Keratinocyte (primary cell): ENCODE measurements at places on chromosomes 1 and 21. TPM values are rescaled to one million over a fixed set of nuclear protein-coding genes. Genes with fewer than 3 reads are reported as not detected.
A peak's percentile ranks its signal among the peaks of the same experiment; 100 is the strongest.

DNA sequence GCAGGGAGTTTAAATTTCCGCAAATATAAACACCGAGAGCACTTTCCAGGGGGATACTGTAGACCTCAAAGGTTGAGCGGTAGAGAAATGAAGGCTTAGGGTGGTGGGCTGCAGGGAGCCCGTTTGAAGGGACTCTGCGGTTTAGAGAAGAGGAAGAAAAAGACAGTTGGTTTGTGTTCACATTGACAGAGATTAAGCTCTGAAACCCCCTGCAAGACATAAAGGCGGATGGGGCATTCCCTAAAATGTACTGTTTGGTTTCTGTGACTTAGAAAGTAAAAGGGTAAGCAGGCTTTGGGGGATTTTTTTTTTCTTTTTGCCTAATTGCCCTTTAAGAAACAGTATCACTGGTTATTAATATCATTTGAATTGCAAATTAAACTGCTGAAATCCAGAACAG, 1.3 kb downstream of the KAZN start:
- peaks cover 53% of the 10 kb centered on the region for H3K27me3 ChIP-seq
- DNase-seq: no peak
- H3K27ac ChIP-seq: no peak overlapping the region
- peaks cover 8% of the 10 kb centered on the region for H3K4me1 ChIP-seq
- H3K36me3 ChIP-seq: no peaks in the 10 kb centered on the region

DNA sequence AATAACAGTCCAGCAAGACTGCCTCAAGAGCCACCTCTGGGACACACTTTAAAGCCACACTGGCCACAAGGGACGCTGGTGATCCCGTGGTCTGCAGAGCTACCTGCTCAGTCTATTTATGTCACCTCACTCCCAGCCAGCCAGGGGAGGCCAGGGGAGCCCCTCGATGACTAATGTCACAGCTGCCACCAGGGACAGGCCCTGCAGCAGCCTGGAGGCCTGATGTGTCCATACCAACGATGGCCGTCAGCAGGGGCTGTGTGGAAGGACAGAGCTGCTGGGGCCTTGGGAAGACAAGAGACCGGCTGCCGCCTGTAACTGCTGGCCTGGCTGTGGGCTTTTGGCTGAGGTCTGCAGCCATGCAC, 71.0 kb downstream of the SIK1 start:
- DNase-seq: no peak
- H3K27me3 ChIP-seq: peaks cover 3% of the 10 kb centered on the region
- H3K4me1 ChIP-seq: peaks cover 10% of the 10 kb centered on the region
- H3K27ac ChIP-seq: no peak overlapping the region
- H3K4me3 ChIP-seq: no peak overlapping the region

HLX gene
- not detected in 3 replicates for polyA plus RNA-seq

DNA sequence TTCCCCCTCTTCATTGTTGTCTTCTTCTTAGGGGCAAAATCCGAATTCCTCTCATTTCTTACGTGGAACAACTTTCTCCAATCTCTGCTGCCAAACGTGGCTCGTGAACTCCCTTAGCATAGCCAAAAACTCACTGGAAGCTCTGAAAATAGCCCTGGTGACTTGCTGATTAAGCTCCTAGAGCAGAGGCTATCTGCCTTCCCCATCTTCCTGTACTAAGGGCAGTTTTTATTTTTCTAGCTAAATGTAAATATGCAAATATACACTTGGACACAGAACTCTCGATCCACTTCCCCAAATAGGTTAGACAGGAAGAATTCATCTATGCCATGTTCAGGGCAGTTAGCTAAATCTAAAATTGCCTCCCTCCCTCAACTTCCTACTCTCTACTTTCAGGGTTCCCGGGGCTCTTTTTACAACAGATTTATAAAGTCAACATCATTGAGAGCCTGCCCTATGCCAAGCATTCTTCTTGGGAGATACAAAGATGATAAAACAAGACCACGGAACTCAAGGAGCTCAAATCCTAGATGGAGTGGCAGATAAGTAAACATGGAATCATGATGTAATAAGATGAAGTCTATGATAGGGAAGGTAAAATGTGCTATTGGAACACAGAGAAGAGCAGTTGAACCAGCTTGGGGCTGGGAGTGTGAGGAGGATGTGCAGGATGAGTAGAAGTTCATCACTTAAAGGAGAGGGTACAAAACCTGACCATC, 59.4 kb upstream of the FMOD start:
- peaks cover 7% of the 10 kb centered on the region for H3K4me1 ChIP-seq
- no peaks in the 10 kb centered on the region for H3K27me3 ChIP-seq
- H3K36me3 ChIP-seq: no peaks in the 10 kb centered on the region

GRCh38 chr1:49356594-49356993, 579.9 kb upstream of the BEND5 start:
- H3K27me3 ChIP-seq: no peaks in the 10 kb centered on the region
- no peaks in the 10 kb centered on the region for H3K36me3 ChIP-seq
- no peak for DNase-seq
- H3K4me3 ChIP-seq: no peak overlapping the region
- H3K4me1 ChIP-seq: no peaks in the 10 kb centered on the region

GRCh38 chr1:111223126-111223685, 4.3 kb upstream of the CHI3L2 start:
- no peak for DNase-seq
- no peak overlapping the region for H3K27ac ChIP-seq
- no peaks in the 10 kb centered on the region for H3K27me3 ChIP-seq
- no peaks in the 10 kb centered on the region for H3K36me3 ChIP-seq

KLHL20 gene
- 12.9 to 17.4 TPM (median 16.6 TPM) in 3 replicates for polyA plus RNA-seq

PIGR gene
- polyA plus RNA-seq: 0.01 TPM in 1 of 3 replicates, not detected in the others

- DNase-seq: no peak
- H3K36me3 ChIP-seq: no peaks in the 10 kb centered on the region
- H3K27me3 ChIP-seq: no peaks in the 10 kb centered on the region
- no peaks in the 10 kb centered on the region for H3K4me1 ChIP-seq
- H3K27ac ChIP-seq: no peak overlapping the region
- H3K4me3 ChIP-seq: no peak overlapping the region
These were observed 52.8 kb upstream of the FOXD3 start for GRCh38 chr1:63269571-63269970.

GRCh38 chr1:59900640-59901039, 25.9 kb downstream of the CYP2J2 start:
- DNase-seq: no peak
- no peaks in the 10 kb centered on the region for H3K27me3 ChIP-seq
- no peak overlapping the region for H3K4me3 ChIP-seq
- no peaks in the 10 kb centered on the region for H3K36me3 ChIP-seq
- H3K4me1 ChIP-seq: no peaks in the 10 kb centered on the region
- no peak overlapping the region for H3K27ac ChIP-seq

GRCh38 chr1:76501586-76502219, 365.6 kb upstream of the ST6GALNAC5 start:
- DNase-seq: no peak
- no peaks in the 10 kb centered on the region for H3K36me3 ChIP-seq
- no peaks in the 10 kb centered on the region for H3K27me3 ChIP-seq
- no peaks in the 10 kb centered on the region for H3K4me1 ChIP-seq

- no peaks in the 10 kb centered on the region for H3K27me3 ChIP-seq
- no peaks in the 10 kb centered on the region for H3K4me1 ChIP-seq
- no peak overlapping the region for H3K4me3 ChIP-seq
- no peak for DNase-seq
- no peak overlapping the region for H3K27ac ChIP-seq
- no peaks in the 10 kb centered on the region for H3K36me3 ChIP-seq
These were observed 8.6 kb upstream of the MRPL39 start for GRCh38 chr21:25615880-25616279.

DNA sequence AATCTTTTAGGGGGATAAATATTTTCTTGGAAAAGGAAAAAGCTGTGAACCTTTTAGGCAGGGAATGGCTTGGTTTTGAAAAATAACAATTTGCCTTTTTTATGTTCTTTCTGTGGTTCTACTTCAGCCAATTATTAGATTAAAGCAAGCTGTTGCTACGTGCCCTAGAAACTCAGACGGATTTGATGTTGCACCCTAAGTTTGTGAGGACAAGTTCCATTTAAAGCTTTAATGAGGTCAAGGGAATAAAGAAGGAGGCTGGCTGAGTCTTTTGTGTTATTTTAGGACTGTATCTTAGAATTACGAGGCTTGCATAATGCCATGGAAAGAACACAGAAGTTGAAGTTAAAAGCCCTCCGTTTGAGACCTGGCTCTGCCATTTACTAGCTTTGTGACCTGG, 216.9 kb downstream of the NUF2 start:
- H3K4me3 ChIP-seq: no peak overlapping the region
- no peaks in the 10 kb centered on the region for H3K4me1 ChIP-seq
- no peaks in the 10 kb centered on the region for H3K27me3 ChIP-seq
- DNase-seq: no peak

DNA sequence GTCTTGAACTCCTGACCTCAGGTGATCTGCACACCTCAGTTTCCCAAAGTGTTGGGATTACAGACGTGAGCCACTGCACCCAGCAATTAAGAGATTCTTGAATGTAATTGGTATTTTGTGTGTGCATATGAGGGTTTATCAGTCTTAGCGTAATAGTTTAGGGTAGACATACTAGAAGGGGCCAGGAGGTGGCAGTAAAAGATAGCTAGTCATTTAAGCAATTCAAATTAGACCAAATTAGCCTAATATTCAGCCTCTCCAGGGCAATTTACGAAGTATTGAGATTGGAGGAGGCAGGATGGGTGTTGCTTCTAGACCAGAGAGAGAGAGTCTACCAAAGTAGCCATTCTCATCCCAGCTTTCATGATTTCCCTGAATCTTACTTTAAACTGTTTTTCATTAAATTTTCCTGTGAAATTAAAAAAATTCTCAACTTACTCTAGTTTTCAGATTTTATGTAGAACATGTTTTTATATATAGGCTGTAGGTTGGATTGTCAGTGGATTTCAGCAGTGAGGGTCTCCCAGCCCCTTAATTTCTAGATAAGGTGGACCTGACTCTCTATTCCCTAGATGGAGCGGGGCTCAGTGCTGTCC, 119.7 kb downstream of the HHAT start:
- no peaks in the 10 kb centered on the region for H3K27me3 ChIP-seq
- no peak for DNase-seq
- H3K36me3 ChIP-seq: no peaks in the 10 kb centered on the region
- H3K4me1 ChIP-seq: no peaks in the 10 kb centered on the region

DNA sequence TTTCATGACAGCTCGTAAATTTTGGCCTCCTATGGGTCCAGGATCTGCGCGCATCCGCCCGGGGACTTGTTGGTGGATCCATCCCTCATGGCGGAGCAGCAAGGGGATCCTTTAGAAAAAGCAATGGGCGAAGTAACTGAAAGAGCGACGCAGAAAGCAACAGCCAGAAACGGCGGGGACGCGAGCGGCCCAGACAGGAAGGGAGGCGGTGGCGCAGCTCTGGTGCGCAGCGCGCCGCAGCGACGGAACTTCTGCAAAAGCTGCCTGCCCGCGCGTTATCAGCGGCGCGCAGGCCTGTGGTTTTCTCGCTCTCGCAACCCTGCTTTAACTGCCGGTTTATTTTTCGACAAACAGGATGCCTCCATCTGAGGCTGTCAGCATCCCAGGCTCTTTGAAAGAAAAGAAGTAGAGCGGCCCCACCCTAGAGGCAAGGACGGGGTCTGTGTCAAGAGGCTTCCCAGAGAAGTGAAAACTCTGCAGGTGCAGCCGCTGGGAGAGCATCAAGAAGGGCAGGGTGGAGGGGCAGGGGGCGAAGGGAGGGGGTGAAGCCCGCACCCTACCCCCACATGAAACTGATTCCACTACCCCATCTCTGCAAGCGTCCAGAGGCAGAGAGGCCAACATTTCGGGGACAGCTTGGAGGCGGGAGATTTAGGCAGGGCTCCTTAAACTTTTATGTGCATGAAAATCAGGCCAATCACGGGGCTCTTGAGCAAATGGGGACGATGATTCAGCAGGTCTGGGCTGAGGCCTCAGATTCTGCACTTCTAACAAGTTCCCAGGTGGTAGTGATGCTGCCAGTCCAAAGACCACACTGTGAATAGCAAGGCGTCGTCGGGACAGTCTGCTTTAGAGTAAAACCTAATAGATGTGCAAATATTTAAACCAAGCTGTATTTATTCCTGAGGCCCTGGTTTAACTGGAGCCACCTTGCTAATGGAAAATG, 22.2 kb downstream of the RUNX1 start:
- no peak for DNase-seq
- H3K36me3 ChIP-seq: no peaks in the 10 kb centered on the region
- H3K27me3 ChIP-seq: no peaks in the 10 kb centered on the region
- peaks cover 10% of the 10 kb centered on the region for H3K4me1 ChIP-seq

DNA sequence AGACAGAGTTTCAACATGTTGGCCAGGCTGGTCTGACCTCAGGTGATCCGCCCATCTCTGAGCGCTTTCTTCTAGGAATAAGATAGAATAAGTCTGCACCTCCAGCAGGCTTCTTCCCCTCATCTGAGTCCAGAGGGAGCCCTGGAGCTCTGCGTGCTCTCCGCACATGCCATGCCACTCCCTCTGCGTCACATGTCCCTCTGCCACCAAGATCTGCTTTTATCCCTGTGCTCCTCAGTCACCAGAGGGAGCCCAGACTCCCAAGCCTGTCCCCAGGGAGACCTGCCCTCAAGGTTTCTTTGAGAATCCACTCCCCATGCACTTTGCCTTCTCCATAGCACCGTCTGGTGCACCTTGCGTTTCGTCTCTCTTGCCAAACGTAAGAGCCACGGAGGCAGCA, 213.0 kb downstream of the CAMTA1 start:
- H3K4me3 ChIP-seq: no peak overlapping the region
- peaks cover 4% of the 10 kb centered on the region for H3K27me3 ChIP-seq
- H3K4me1 ChIP-seq: no peaks in the 10 kb centered on the region
- no peak for DNase-seq

GRCh38 chr1:231950331-231951128, 323.9 kb downstream of the DISC1 start:
- H3K4me3 ChIP-seq: no peak overlapping the region
- H3K4me1 ChIP-seq: peaks cover 10% of the 10 kb centered on the region
- no peak for DNase-seq
- H3K36me3 ChIP-seq: no peaks in the 10 kb centered on the region
- no peak overlapping the region for H3K27ac ChIP-seq

- H3K4me3 ChIP-seq: no peak overlapping the region
- no peaks in the 10 kb centered on the region for H3K36me3 ChIP-seq
- H3K27ac ChIP-seq: no peak overlapping the region
These were observed 30.3 kb upstream of the RLF start for GRCh38 chr1:40130892-40131291.

DNA sequence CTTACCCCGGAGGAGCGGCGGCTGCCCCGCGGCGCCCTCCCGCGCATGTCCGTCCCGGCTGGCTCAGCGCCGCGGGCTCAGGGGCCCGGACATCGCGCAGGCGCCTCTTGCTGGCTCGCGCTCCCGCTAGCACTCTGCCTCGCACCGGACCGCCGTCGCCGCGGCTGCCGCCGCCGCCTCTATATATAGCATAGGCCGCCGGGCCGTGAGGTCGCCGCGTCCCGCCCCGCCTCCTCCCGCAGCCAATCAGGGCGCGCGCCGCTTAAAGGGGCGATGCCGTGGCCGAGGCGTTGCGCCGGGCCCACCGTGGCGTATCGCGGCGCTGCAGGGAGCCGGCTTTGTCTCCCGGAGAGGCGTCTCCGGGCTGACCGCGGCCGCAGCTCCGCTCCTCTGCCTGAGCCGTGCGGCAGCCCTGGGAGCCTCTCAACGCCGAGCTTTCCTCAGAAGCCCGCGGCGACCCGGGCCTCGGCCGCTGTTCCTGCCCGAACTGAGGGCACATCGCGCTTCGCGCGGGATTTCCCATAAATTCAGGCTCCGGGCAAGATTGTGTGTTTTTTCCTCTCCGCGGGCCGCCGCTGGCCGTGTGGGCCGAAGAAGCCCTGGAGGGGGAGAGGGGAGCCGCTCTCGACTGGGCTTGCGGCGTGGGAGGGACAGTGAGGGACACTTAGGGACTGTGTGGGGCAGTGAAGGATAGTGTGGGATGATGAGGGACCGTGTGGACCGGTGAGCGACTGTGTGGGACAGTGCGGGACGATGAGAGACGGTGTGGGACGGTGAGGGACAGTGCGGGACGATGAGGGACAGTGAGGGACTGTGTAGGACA, at the start of gene ERRFI1:
TSS of gene ERRFI1 (minus strand) at position 157 of the 823 bp plus-strand sequence. CDS start 10,690 bp downstream, outside the sequence.
- no peak for DNase-seq
- H3K4me1 ChIP-seq: peaks cover 54% of the 10 kb centered on the region
- H3K27ac ChIP-seq: peak within 1 kb of the TSS; percentile 80
